Omental fat pad (tissue), 4 donors: ENCODE measurements at places on chromosomes 5 and 9.

- no peak for DNase-seq
Observed at GRCh38 chr5:142785206-142785605, 15.0 kb downstream of the ARHGAP26 start.

GRCh38 chr5:68433923-68434879 lies 218.6 kb downstream of the PIK3R1 start:
- DNase-seq: peak; percentile 57

DNA sequence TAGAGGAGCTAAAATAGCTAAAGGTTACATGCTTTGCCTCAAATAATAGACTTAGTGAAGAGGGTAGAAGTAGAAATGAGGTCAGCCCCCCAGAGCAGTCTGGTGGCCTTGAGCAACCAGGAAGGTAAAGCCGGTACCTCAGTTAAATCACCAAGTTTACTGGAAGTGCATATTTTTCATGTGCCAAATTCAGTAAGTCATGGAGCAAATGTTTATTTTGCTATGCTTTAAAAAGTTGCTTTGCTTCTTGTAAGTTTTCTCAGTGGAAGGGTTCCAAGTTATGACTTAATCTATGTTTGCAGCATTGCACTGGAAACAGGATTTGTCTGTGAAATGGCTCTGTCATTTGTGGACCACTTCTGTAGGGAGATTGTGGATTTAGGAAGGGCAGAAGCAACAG lies 256.7 kb downstream of the ARRDC3 start:
- DNase-seq: no peak

DNA sequence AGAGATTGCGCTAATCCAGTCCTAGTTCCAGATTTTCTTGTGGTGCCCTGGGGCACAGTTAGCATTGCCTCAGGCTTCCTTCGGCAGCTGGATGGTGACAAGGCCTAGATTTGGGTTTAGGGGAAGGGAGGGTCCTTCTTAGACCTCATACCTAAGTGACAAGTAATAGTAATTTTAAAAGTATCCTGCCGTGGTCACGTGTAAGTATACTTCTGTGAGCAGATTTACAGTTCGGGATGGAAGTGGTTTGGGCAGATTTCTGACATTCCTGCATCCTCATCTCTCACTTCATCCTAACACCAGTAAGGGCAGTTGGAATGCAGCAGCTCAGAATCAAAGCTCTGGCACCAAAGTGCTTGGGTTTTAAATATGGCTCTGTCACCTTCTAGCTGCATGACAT lies 71.6 kb downstream of the LRRC70 start:
- no peak for DNase-seq

- no peak for DNase-seq
Observed at GRCh38 chr9:35603506-35603985, 1.5 kb upstream of the TESK1 start.

DNA sequence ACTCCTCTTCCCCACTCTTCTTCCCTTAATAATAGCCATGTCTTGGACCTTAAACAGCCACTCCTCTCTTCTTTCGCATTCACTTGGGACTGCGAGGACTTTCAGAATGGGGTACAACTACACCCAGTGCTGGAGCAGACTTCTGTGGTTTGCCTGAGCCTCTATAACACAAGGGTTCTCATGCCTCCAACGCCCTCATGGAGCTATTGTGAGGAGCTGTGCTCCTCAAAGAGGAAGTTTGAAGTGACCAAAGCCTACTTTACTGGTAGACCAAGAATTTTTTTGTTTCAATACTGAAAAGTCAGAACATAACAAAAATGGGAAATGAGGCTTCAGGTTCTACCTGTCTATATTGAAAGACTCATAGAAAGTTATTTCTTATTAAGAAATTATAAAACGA lies 316.4 kb downstream of the PIK3R1 start:
- no peak for DNase-seq

GRCh38 chr9:96087669-96088299 lies 212.3 kb downstream of the ERCC6L2 start:
- DNase-seq: no peak

- DNase-seq: no peak
Observed at GRCh38 chr5:8192840-8193239, 323.9 kb downstream of the MTRR start.

GRCh38 chr9:86256653-86257052 lies 2.8 kb downstream of the C9orf153 start:
- no peak for DNase-seq

DNA sequence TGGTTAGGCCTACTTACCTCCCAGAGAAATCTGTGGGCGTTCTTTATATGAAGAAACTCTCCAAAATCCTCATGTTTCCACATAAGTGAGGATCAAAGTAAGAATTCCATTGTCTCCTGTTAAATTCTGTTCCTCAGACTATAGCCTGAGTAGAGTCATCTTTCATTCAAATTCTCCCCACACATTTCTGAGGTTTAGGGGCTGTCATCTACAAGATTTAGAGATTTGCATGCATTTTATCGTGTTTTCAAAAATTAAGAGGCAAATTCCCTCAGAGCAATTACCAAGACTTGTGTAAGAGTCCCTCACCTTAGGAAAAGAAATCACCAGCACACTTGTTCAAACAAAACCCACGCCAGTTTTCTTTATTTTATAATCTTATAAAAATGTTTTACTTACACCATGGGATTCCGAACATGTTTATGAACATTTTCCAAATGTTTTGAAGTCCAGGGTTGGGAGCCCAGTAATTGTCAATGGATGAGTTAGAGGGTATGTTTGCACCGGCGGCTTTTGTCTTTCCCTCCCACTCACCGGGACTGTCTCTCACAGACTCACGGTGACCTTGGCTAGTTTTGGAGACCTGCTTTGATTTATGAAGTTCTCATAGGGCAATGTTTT lies 367.6 kb downstream of the ENC1 start:
- no peak for DNase-seq

DNA sequence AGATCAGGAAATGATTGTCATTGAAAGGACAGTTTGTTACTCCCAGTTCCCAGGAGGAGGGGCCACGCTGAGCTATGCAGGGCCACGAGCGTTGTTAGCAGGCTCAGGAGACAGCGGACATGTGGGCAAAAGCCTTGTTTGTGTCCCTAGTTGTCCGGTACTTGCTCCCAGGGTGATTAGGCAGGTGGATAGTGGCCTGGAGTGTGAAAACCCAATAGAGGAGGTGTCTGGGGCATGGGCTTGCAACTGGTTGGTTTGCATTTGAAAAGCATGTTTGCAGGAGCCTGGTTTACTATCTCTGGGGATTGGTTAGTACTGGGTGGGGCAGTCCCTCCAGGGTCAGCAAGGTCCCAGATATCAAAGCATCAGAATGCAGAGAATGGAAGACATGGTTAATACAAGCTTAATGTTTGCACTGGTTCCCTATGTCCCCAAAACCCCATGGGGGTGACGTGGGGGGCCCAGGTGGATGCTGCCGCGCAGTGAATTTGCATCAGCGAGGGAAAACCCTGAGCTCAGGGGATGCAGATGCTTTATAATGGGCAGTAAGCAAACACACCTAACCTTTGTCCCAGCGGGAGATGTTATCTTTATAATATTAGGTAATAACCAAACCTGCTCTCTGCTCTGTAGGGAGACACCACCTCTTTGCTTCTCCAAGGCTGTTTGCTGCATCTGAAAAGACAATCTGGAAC lies 39.7 kb downstream of the ROPN1L start:
- no peak for DNase-seq

DNA sequence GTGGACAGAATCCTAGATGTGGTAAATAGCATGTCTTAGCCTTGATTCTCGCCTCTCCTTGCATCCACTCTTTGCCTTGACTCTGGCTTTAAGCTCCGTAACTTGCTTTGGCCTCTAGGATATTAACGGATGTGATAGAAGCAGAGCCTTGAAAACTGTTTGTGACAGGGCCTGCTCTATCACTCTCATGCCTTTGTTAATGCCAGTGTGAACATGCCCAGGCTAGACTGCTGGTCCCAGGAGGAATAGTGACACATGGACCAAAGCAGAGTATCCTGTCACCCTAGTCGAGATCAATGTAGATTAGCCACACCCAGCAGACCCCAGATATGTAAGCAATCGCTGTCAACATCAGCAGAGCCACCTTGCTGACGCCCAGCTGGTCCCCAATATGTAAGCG lies 109.9 kb upstream of the C9orf72 start:
- no peak for DNase-seq

GRCh38 chr5:12662545-12663314 lies 758.5 kb upstream of the CTNND2 start:
- no peak for DNase-seq

DNA sequence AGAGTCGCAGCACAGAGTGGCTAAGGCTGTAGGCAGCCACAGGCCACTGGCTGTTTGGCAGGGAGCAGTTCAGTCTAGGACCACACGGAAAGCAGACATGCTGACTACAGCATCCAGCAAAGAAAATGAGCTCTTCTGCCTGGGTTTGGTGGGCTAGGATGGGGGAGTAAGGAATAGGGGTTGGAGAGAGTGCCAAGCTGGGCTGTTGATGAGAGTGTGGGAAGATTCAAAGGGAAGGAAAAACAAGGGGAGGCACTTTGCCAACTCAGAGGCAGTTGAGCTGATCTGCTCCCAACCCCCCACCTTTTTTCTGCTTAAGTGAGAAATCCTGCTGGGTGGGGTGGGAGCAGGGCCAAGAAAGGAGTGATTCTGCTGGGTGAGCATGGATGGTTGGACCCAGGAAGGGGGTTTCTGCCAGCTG lies 35.9 kb downstream of the SVEP1 start:
- DNase-seq: no peak

GRCh38 chr9:124010303-124010664 lies 1.3 kb upstream of the LHX2 start:
- DNase-seq: no peak

DNA sequence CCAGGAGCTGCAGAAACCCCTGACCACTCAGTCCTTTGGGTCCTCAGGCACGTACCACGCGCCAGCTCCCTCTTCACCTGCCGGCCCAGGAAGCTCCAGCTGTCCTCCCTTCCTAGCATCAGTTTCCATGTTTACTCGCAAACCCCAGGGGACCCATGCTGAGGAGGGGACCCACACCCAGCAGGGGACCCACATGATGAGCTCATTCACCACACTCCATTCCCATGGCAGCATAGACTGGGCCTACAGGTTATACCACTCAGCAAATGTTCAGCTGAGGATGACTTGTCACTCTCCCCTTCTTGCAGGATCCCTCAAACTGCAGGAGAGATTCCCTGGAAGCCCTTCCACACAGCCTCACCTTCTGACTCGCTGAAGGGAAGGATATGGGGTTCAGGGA lies 73.5 kb upstream of the GALNT10 start:
- DNase-seq: no peak

DNA sequence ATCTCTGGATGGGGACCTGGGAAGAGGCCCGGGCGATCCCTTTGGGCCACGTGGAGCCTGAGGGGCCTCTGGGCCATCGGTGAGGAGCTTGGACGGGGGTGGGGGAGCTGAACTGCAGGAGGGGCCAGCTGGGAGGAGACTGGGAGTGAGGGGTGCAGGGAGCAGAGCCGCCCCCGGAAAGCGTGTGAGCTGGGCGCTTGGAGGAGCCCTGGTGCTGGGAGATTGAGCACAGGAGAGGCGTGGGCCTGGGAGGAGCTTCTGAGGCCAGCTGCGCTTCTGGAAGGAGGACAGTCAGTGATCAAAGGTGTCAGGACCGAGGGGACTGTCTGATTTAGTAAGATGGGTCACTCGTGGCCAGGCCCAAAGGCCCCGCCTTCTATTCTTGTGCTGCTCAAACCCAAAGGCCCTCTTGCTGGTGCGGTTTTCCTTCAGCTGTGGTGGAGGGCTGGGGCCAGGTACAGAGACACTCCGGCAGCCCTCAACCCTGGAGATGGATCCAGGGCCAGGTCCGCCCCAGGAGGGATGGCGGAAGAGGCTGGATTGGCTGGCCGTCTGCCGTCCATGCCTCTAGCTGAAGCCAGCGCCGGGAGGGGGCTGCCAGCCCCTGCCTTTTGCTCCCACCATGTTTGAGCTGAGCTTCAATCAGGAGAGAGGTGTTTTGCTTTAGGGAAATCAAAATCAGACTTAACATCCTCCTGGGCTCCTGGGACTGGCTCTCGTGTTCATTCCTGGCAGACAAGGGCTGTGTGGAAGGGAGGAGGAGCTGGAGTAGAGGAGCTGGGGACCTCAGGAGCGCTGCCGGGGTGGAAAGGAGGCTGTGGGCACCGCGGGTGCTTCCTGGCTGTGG lies 21.6 kb downstream of the NCS1 start:
- no peak for DNase-seq

DNA sequence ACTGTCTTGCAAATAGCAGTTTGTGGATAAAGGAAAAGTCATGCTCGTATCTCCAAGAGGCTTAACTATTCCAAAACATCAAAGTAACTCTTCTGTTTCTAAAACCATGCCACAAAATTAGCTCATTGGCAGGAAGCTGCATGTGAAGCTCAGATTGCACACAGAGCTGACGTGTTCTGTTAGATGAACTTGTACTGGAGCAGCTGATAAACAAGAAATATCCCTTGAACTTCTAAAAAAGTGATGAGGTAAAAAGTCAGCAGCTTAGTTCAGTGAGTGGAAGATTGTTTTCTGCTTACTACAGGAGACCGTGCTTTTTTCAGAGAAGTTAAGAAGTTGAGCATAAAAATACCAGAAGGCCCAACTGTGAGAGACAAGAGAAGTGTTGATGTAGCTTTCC lies 113.2 kb downstream of the SLC12A2 start:
- no peak for DNase-seq

GRCh38 chr5:51986733-51987132 lies 603.5 kb downstream of the ISL1 start:
- no peak for DNase-seq

- no peak for DNase-seq
Observed at GRCh38 chr5:108024986-108025385, 354.2 kb upstream of the EFNA5 start.

GRCh38 chr9:94057918-94058317 lies 26.3 kb upstream of the PTPDC1 start:
- DNase-seq: no peak

GRCh38 chr9:7780261-7780988 lies 19.2 kb downstream of the DMAC1 start:
- DNase-seq: no peak

- DNase-seq: no peak
Observed at GRCh38 chr5:118593003-118593328, 395.4 kb downstream of the DTWD2 start.

- no peak for DNase-seq
Observed at GRCh38 chr5:136028782-136029742, at the start of gene TGFBI. Gene TGFBI, plus strand, starts transcription at chr5:136028988. Its CDS starts 68 bp downstream, at chr5:136029056.

DNA sequence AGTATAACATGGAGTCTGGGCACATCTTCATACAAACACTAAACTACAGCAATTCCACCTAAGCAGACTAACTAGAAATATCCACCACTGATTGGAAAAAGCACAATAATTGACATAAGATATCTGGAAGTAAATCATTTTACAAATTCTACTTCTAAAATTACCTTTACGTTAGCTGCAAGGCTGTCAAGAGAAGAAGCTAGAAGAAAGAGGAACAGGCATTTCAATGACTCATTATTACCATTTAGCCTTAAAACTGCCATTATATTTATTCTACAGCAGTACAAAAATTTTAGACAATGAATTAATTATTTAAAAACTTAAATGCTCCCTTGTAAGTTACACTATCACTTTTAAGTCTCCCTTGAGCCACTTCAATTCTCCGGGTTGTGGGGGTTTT lies 43.4 kb upstream of the PLPP6 start:
- no peak for DNase-seq

GRCh38 chr9:99416007-99416406 lies 193.9 kb downstream of the SEC61B start:
- no peak for DNase-seq
